ENCODE measurements at places on chromosomes 5 and 9. TPM values are rescaled to one million over a fixed set of nuclear protein-coding genes. Genes with fewer than 3 reads are reported as not detected.

Gene FAM78A
- 104 TPM for total RNA-seq

Gene OGN
- not detected for total RNA-seq

Gene TMC1
- total RNA-seq: not detected

DNA sequence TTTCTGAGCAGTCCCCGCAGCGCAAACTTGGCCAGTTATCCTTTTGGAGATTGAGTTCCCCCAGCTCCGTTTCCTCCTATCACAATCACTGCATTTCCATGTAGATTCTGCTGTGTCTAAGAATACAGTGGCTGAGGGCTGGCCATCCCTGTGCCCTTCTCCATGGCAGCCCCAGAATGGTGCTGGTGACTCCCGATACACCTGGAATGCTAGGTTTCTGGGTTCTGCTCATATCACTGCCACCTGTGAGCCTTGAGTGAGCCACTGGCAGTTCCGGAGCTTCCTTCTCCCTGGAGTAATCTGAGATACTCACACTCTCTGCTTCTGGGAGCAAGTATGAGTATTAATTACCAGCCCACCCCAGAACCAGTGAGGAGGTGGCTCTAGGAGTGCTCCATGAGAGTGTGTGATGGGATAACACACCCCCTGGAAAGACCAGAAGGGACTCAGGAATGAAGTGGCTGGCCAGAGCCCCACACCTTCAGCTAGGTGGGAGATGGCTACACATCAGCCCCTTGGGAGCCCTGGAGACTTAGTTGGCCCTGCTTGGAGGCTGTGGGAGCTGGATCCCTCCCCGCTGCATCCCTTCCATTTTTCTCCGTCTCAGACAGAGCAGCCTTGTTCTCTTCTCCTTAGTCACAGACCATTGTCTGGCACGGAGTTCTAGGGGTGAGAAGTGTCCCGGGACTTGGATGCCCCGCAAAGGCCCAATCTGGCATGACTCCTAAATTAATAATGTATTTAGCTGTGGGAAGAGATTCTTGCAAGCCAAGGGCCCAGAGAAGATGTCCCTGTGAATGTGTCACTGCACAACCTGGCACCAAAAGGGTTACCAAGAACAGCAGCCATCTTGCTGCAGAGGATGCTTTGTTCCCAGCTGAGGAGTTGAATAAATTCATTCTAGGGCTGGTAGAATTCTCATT lies 4.9 kb downstream of the PCDHGC5 start:
- peaks cover 4% of the 10 kb centered on the region for H3K4me1 ChIP-seq
- H3K36me3 ChIP-seq: no peaks in the 10 kb centered on the region
- H3K27me3 ChIP-seq: peaks cover 59% of the 10 kb centered on the region
- DNase-seq: no peak

DNA sequence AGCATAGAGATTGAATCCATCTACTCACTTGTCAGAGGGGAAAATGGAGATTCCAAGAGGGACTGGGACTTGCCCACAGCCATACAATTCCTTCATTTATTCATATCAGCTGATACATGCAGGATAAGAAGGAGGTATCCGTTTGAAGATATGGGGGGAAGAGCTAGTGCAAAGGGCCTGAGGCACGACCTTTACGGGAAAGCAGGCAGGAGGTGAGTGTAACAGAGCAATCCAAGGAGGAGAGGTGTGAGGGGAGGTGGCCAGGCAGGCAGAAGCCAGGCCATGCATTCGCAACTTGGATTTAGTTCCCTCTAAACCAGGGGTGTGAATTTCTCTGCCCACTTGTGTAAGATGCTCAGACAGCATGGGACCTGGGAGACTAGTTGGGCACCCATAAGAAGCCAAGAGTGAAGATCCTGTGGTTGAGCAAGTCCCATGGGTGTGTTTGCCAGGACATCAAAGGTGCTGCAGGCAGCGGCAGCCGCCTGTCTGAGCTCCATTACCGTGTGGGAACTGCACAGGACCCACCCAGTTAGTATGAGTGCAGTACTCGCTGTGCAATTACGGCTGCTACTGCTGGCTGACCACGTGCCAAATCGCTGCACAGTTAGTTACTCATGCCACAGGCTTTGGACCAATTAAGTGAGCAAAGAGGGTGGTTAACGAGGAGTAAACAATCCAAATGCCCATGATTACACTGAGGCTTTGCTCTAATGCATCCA lies 31.4 kb upstream of the FAT2 start:
- H3K4me3 ChIP-seq: no peak overlapping the region
- no peaks in the 10 kb centered on the region for H3K36me3 ChIP-seq
- H3K4me1 ChIP-seq: no peaks in the 10 kb centered on the region
- no peak overlapping the region for H3K27ac ChIP-seq
- no peak for DNase-seq

DNA sequence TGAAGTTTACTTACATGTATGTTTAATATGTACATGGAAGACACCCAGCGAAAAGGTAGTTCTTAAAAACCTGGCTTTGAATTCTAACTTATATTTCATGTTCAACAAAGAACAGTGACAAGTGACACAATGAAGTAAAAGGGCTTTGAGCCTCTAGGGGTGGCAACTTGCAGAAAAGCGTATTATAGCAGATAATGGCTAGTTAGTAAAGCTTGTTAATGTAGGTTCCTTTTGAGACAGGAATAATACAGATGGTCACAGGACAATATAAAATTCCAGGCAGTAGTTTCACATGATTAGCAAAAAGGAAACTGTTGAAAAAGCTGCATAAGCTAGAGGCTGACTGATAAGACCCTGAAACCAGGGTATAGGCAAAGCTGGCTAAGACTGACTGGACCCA lies 132.4 kb upstream of the FTMT start:
- no peak overlapping the region for H3K27ac ChIP-seq
- no peak for DNase-seq
- H3K4me1 ChIP-seq: no peaks in the 10 kb centered on the region
